ENCODE measurements at places on chromosomes 12 and 14.
A peak's percentile ranks its signal among the peaks of the same experiment; 100 is the strongest.

- DNase-seq, result no peak
Measured at GRCh38 chr12:119363037-119363436, 28.5 kb downstream of the CCDC60 start.

GRCh38 chr14:89292579-89293313 is 124.3 kb downstream of the FOXN3 start:
- DNase-seq, result no peak

GRCh38 chr12:30461026-30461615 is 234.5 kb downstream of the IPO8 start:
- no peak for DNase-seq

- DNase-seq, result no peak
Measured at GRCh38 chr14:36522972-36523715, 3.1 kb upstream of the NKX2-1 start.

DNA sequence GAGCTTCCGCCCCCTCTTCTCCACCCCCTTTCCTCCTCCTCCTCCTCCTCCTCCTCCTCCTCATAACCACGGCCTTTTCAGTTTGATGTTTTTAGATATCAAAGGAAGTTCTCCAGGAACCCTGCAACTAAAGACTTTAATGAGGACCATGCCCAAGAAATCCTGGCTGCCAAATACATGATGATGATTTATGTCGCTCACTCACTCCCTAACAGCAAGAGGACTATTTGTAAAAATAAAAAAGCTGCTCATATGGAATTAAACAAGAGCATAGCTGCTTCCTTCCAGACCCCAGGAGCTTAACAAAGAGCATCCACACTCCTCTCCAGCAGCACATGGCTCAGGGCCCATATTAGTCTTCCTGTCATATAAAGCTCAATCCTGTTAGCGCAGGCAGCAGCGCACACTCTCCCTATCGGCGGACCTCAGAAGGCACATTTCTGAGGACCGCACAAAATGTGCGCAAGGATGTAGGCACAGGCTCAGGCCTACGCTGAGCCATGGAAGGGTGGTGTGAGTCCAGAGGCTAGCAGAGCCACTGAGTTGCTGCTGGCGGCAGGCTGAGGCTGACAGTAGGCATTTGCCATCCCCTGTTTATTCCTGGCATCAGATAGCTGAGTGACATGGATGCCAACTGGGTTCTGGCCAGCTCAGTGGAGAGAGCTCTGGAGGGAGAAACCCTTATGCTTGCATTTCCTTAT is 232.8 kb downstream of the MSRB3 start:
- no peak for DNase-seq

- DNase-seq, result no peak
Measured at GRCh38 chr14:71588028-71588427, 344.2 kb upstream of the RGS6 start.

DNA sequence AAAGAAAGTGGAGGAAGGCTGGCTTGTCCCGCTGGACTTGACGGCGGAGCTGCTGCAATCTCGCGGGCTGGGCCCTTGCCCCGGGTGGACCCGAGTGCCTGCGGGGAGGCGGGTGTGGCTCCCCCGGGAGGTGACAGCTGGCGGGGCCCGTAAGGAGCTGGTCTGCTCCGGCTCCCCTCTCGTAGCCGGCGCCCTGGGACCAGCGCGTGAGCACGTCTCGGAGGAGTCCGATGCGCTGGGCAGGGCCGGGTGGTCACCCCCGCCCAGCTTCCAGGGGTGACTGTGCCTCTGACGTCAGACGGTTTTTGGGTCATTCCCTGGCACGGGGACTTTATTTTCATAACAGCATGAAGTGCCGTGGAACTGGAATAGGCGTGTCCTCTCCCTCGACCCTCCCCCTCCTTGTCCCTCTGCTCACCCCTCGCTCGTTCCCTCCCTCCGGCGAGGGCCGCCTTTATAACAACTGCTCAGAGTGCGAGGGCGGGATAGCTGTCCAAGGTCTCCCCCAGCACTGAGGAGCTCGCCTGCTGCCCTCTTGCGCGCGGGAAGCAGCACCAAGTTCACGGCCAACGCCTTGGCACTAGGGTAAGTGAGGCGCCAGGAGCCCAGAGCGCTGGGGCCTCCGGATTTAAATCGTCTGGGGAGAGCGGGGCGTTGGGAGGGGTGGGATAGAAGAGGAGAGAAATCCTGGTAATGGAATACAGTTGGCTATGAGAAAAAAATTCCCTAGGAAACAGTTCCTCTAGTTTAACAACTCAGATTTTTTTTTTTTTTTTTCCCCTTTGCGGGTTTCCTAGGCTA is at the start of gene GPRC5A:
TSS of gene GPRC5A (plus strand) at position 483 of the 801 bp plus-strand sequence. CDS start 16,688 bp downstream, outside the sequence.
- DNase-seq, result peak; percentile 28

- no peak for DNase-seq
Measured at GRCh38 chr14:86310611-86311010, 780.7 kb downstream of the FLRT2 start.

DNA sequence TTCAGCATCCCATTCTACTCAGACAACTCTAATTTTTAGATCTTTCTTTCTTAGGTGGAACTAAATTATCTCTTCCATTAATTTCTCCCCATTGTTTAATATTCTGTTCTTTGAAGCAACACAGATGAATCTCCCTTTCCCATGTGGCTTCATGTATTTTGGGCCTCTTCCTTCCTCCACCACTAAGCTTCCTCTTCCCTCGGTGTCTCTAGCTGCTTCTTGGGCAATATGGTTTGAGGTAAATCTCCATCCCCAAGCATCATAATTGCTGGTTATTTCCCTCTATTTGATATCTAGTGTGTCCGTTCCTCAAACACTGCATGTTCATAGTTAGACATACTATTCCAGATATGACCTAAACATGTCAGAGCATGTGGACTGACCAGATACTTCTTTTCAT is 119.2 kb downstream of the PELI2 start:
- DNase-seq, result no peak
